ENCODE measurements at places on chromosomes 7 and 10.
A peak's percentile ranks its signal among the peaks of the same experiment; 100 is the strongest.

- no peak for DNase-seq
These were observed 18.5 kb upstream of the ERLIN1 start for GRCh38 chr10:100204370-100204769.

GRCh38 chr7:99190359-99191009 is 17.4 kb downstream of the KPNA7 start:
- no peak for DNase-seq

DNA sequence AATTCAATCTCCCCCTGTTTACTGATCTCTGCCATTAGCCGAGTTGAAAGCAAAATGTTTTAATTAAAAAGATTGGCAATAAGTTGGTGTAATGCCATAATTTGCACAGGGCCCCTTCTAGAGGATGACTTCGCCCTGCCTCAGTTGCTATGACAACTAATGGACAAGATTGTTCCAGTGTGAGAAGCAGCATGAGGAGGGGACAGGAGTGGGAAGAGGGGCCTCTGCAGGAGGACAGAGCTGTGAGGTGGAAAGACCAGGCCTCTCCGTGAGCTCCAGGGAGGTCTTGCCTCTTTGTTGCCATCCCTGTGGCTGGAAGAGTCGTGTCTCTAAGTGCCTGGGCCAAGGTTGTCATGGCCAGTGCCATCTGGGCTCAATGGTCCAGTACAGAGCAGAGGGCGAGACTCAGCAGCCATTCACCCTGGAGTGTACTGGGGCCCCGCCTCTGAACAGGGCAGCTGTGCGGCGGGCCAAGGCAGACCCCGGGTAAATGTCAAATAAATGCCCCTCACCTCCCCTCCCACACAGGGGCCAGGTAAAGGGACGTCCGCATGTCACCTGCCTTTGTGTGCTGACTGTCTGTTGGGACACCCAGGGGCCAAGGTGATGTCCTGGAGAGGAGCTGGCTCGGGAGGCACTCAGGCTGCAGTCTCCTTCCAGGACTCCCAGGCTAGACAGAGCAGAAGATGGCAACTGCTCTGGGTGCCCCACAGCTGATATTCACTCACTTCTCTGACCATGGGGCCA is 97.0 kb upstream of the RET start:
- DNase-seq, result no peak

GRCh38 chr7:964401-965231 is 10.1 kb upstream of the ADAP1 start:
- DNase-seq, result peak; percentile 59

- no peak for DNase-seq
These were observed 58.2 kb upstream of the BET1 start for GRCh38 chr7:94062372-94062771.

DNA sequence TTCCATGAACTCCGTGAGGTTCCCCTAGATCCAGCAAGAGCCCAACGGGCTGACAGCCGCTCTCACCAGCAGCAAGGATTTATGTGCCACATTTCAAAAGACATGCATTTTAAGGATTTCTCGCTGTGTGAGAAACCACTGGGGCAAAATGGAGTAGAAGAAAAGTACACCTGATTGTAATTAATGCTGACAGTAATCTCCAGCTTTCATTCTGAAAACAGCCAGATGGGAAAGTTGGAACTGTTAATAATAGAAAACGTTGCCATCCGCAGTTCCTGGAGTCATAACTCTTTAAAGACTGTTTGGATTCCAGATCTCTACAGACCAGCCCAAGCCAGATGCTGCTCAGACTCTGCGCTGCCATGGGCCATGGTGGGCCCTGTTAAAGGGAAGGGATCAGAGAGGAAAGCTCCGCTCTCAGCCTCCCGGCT is 216.9 kb upstream of the GLI3 start:
- no peak for DNase-seq

Measured in astrocyte of the spinal cord (primary cell).